Activated CD4-positive, alpha-beta T cell treated with anti-CD3 and anti-CD28 coated beads, Interleukin-2, amount 50 U/mL, for 48 hours (primary cell): ENCODE measurements at places on chromosomes 3 and 15.

- DNase-seq, result no peak
These were observed 171.8 kb downstream of the EPHA6 start for GRCh38 chr3:96986241-96986640.

GRCh38 chr3:188266562-188267274, 112.8 kb downstream of the LPP start:
- DNase-seq, result no peak

DNA sequence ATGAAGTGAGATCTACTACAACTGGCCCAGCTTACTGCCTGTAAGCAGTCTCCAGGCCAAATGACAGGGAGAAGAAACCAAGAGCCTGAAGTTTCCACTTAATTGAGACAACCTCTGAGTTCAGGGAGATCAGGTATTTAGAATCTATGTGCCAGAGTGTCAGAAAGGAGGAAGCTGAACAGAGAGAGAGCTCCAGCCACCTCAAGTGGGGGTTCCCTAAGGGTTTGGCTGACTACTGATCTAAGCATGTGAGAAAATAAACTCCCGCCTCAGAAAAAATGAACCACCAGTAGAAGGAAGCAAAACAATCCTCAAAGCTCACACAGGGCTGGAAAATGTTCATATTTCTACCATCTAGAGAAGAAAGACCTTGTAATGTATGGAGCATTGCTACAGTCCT, 25.0 kb downstream of the ADAM10 start:
- DNase-seq, result no peak

- no peak for DNase-seq
These were observed 37.3 kb upstream of the PDE8A start for GRCh38 chr15:84944311-84944710.

GRCh38 chr3:164903820-164904451, 174.4 kb downstream of the SI start:
- DNase-seq, result no peak

- DNase-seq, result no peak
These were observed 57.6 kb downstream of the RARB start for GRCh38 chr3:25485673-25486072.

DNA sequence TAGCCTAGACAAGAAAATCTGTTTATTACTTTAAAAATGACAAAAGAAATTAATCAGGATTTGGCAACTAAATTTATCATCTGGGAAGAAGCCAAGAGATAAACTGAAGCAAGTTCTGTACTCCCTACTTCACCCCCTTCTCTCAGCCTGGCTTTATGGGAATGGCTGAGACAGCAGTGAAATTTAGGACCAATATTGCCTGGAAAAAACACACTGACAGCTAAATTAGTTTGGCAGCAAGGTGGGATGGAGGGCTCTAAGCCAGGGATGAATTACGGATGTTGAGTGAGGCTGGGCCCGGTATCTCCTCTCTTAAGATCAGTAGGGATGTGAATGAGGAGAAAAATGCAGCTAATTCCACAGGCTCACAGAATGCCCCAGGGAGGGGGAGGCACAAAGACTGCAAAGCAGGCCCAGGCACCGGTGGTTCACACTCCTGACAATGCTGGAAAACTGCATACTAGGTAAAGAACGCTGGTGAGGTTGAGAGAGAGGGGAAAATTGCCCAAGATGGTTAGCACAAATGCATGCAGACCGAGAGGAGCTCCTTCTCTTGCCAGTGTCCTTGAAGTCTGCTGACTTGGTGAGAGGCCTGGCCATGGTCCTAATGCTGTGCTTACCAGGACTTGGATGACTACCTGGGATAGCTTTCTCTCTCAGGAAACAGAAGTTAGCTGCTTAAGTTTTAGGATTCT, 89.0 kb downstream of the WDR76 start:
- DNase-seq, result no peak

GRCh38 chr3:188284455-188285212, 130.7 kb downstream of the LPP start:
- DNase-seq, result peak; percentile 73

DNA sequence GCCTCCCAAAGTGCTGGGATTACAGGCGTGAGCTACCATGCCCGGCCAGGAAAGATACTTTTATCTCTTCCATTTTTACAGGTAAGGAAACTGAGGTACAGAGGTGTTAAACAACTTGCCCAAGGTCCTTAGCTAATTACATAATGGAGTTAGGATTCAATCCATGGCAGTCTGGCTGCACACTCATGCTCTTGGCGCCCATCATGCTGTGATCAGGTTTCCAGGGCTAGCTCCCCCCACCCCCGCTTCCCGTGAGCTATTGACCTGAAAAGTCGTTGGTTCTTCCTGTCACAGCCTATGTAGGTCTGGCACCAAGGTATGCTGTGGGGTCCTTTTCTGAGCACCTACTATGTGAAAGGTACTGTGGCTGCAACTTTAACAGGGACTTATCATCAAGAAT, 55.9 kb upstream of the LARS2 start:
- no peak for DNase-seq

DNA sequence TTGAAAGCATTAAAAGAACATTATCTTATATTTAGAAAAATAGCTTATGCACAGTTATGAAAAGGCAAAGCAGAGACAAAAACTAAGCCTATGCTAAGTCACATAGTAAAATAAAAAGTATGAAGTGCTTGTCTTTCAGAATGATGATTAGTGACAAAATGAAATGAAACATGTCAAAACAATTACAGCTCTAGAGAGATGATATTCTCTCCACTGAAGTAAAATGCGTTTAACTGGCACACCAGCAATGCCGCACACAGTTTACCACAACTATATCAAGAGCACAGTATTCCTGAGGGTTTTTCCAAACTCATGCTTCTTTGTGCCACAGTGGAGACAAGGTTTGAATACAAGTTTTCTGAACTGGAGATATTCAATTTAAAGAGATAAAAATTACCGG, 2.1 kb upstream of the ZBBX start:
- DNase-seq, result no peak

GRCh38 chr3:150355574-150355973, 52.5 kb upstream of the TSC22D2 start:
- no peak for DNase-seq

- DNase-seq, result no peak
These were observed 39.3 kb downstream of the OSTN start for GRCh38 chr3:191238321-191238817.

- no peak for DNase-seq
These were observed 43.6 kb upstream of the COL6A6 start for GRCh38 chr3:130473416-130473815.

GRCh38 chr3:119825820-119826219, 43.9 kb downstream of the NR1I2 start:
- no peak for DNase-seq

- DNase-seq, result no peak
These were observed 16.0 kb downstream of the MAP2K5 start for GRCh38 chr15:67558502-67558901.

- DNase-seq, result no peak
These were observed 18.9 kb upstream of the ALCAM start for GRCh38 chr3:105347625-105348302.

- DNase-seq, result no peak
These were observed 32.1 kb upstream of the XCR1 start for GRCh38 chr3:46059432-46059831.

DNA sequence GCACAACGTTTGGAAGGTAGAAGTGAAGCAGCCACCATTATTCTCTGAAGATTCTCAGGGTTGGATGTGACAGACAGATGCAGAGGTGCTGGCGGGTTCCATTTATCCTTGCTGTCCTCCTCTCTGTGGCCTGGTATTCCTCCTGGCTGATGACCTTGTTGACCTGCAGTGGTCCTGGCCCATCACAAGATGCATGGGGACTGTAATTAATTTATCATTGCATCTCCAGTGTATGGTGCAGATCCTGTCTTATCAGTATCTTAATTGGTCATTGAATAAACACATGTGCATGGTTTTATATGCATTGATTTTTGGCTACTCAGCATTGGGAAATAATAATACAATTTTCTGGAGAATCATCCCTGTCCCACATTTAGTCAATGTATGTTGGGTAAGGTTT, 259.4 kb upstream of the LRRFIP2 start:
- DNase-seq, result no peak

DNA sequence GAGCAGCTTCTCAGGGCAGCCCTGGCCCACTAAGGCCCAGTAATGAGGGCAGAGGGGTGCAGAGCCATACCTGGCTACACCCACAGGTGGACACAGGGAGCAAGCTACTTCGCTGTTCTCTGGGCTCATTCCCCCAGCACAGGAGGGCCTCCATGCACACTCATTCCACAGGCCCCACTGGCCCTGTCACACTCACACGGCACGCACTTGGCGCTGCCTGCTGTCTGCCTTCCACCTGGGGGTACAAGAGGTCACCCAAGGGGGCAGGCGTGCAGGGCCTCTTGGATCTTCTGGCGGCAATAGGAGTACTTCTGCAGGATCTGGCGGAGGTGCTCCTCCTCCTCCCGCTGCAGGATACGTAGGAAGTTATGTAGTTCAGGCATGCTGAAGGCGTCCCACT, 2.3 kb upstream of the TUSC2 start:
- DNase-seq, result no peak

- no peak for DNase-seq
These were observed 6.4 kb downstream of the IQSEC1 start for GRCh38 chr3:13066834-13067233.

GRCh38 chr15:58526647-58527192, 94.9 kb downstream of the LIPC start:
- no peak for DNase-seq

DNA sequence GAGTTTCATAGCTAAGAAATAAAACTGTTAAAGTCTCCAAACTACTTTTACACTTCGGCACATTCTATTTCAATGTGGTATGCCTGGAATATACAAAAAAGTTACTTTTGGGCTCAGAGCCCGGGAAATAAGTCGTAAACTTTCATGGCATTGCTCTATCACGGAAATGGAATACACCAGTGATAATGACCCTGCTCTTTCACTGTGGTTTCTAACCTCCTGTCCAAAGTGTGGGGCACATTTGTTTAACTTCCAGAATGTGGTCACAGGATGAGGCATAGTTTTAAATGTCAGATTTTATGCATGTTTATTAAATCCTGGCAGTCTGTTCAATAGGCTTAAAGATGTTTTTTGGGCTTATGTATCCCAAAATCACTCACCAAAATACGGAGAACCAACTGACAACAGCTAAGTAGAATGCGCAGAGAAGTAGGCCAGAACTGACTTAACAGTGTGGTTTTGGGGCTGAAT, 5.1 kb downstream of the CXCR6 start:
- no peak for DNase-seq

GRCh38 chr3:122989856-122990575, 37.5 kb downstream of the SEMA5B start:
- no peak for DNase-seq

GRCh38 chr15:97174886-97175540, 785.5 kb upstream of the ARRDC4 start:
- no peak for DNase-seq

- DNase-seq, result no peak
These were observed 22.8 kb upstream of the GOLM2 start for GRCh38 chr15:44265757-44266156.

- DNase-seq, result no peak
These were observed 68.8 kb upstream of the GSK3B start for GRCh38 chr3:120163026-120163425.

DNA sequence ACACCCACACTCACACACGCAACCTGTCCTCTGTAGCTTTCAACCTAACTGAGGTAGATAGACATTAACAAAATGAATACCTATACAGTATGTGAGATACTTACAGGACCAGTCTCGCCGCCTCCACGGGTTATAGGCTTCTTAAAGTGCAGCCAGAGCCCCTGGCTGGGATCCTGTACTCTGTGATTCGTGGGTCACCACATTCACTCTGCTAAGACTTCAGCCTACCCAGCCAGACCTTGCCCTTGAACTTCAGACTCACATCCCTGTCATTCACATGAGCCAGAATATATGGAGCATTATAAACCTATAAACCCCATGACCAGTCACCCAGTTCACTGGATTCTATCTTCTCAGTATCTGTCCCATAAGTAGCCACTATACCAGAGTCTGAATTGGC, 1.4 kb downstream of the DLEC1 start:
- no peak for DNase-seq

- no peak for DNase-seq
These were observed 271.4 kb downstream of the CLSTN2 start for GRCh38 chr3:140206196-140207040.

- no peak for DNase-seq
These were observed 35.7 kb upstream of the SPSB4 start for GRCh38 chr3:141015481-141015880.

- DNase-seq, result no peak
These were observed 157.4 kb downstream of the LEKR1 start for GRCh38 chr3:156983559-156983958.

DNA sequence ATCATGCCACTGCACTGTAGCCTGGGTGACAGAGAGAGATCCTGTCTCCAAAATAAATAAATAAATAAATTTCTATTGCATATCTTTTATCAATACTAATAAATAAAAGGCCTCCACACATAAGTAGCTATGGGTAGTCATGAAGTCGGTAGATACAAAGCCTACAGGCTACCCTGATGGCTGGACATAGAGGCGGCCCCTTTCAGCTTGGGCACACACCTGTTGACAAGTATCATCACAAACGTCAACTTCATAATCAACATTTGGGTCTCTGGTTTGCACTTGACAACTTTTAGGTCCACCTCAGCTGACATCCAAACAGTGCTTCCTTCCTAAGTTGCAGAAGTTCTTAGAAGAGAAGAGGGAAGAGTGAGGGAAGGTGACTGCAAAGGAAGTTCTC, 53.4 kb downstream of the ITGA11 start:
- no peak for DNase-seq

- DNase-seq, result peak; percentile 59
These were observed 8.4 kb downstream of the SHF start for GRCh38 chr15:45179221-45179985.

- DNase-seq, result no peak
These were observed 32.2 kb upstream of the BHLHE40 start for GRCh38 chr3:4947028-4947427.

- no peak for DNase-seq
These were observed 464.3 kb downstream of the EPHA3 start for GRCh38 chr3:89571707-89572106.

GRCh38 chr3:29494305-29495036, 213.6 kb downstream of the RBMS3 start:
- no peak for DNase-seq

DNA sequence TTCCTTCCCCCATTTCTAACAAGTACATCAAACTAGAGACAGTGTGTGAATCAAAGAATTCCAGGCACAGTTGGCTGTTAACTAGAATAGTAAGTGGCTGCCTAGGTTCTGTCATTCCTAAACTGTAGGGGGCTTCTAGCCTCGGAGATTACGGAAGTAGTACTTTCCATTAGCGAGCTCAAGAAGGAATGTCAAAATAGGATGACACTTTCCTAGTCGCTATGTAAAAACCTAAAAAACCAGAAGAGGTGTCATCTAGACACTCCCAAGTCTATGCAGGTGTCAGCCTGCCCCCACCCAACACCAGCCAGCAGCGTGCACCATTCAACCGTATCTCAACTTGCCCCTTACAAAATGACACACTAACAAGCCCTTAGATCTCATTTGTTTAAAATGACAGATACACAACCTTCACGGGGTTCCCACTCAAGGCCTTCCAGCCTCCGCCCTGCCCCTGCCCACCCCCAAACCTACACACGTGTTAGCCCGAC, 874 bp downstream of the INO80 start:
- no peak for DNase-seq
